Thymus (tissue), 14 donors: ENCODE measurements at places on chromosomes 16 and 17. TPM values are rescaled to one million over a fixed set of nuclear protein-coding genes. Genes with fewer than 3 reads are reported as not detected.

GRCh38 chr17:57259306-57259705, 3.0 kb downstream of the MSI2 start:
- H3K36me3 ChIP-seq, result peaks cover 9% of the 10 kb centered on the region
- peaks cover 19% of the 10 kb centered on the region for H3K4me1 ChIP-seq
- peak overlapping the region; percentile 79 for H3K4me3 ChIP-seq
- DNase-seq, result no peak

GRCh38 chr16:56866955-56867830, 2.2 kb downstream of the SLC12A3 start:
- no peaks in the 10 kb centered on the region for H3K4me1 ChIP-seq
- no peaks in the 10 kb centered on the region for H3K36me3 ChIP-seq
- H3K27ac ChIP-seq, result no peak overlapping the region
- H3K27me3 ChIP-seq, result no peaks in the 10 kb centered on the region
- no peak for DNase-seq
- H3K4me3 ChIP-seq, result no peak overlapping the region

GRCh38 chr16:67884-68789, 4.3 kb downstream of the RHBDF1 start:
- H3K36me3 ChIP-seq, result no peaks in the 10 kb centered on the region
- DNase-seq, result no peak
- no peaks in the 10 kb centered on the region for H3K4me1 ChIP-seq
- H3K27ac ChIP-seq, result no peak overlapping the region
- peaks cover 31% of the 10 kb centered on the region for H3K27me3 ChIP-seq

DNA sequence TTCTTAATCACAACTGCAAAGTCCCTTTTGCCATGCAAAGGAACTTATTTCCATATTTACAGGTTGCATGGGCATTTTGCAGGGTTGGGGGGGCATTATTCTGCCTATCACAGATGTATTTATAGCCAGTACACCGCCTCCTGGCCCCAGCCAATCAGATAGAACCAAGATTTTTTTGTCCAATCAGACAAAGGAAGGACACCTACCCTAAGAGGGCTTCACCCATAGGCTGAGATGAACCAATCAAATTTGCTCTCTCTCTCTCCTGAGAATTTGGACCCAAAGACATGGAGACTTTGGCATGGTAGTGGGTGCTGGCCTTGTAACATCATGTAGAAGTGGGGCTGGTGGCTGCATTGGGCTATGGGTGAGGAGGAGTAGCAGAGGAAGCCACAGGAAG, 3.9 kb upstream of the KCNG4 start:
- no peak overlapping the region for H3K4me3 ChIP-seq
- no peaks in the 10 kb centered on the region for H3K36me3 ChIP-seq
- peaks cover 13% of the 10 kb centered on the region for H3K27me3 ChIP-seq
- H3K4me1 ChIP-seq, result no peaks in the 10 kb centered on the region

DNA sequence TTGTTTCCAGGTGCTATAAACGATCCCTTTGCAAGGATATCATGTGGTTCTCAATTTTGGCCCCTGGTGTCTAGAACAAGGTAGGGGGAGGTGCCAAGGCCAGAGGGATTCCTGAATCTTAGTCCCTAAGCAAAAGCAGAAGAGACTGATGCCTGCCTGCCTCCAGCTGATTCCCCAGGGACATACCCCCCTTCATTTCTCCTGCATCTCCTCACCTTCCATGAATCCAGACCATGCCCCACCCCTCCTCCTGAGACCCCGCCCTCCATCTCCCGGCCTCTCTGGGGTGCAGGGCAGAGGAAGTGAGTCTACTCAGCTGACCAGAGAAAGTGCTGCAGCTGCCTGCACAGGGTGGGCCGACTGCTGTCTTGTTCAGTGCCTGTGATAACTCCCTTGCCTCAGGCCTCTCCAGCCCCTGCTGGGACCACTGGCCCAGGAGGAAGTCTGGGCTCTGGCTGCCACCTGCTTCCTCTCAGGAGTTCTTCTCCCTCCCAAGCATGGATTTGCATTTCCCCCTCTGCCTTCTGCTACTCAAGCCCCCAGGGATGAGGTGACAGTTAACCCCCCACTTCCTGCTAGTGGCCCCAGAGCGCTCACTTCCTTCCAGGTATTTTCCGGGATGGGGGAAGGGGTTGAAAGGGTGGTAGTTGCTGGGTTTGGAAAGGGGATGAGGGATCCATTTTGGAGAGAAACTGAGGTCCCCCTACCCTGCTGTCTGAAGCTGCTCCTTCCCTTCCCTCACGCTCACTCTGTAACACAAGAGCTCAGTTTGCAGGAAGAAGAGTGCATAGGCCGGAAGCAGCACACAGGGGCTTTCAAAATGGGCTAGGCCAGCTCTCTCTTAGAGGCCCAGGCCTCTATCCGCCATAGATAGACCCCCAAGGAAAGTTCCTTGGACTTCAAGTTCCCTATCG, 10.5 kb upstream of the TSPOAP1 start:
- DNase-seq, result peak; percentile 49
- H3K36me3 ChIP-seq, result peaks cover 28% of the 10 kb centered on the region
- H3K27ac ChIP-seq, result peak overlapping the region; percentile 100
- H3K4me1 ChIP-seq, result peaks cover 41% of the 10 kb centered on the region

GRCh38 chr17:15502369-15503112, 35.1 kb upstream of the CDRT4 start:
- H3K27me3 ChIP-seq, result no peaks in the 10 kb centered on the region
- H3K27ac ChIP-seq, result no peak overlapping the region
- H3K36me3 ChIP-seq, result no peaks in the 10 kb centered on the region
- peak; percentile 18 for DNase-seq

DNA sequence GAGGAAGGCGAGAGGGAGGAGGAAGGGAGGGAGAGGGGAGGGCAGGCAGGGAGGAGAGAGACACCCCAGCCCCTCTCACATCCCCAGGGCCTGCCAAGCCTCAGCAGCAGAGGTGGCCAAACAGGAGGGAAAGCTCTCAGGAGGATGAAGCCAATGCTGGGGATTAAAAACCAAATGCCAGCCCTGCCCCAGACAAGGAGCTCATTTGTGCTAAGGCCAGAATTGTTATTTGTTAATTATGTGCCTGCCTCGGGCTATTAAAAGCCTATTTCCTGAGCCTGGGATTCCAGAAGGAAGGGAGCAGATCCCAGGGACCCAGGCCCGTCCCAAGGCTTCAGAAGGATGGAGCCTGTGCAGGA, 27.9 kb upstream of the GINS2 start:
- H3K4me1 ChIP-seq, result no peaks in the 10 kb centered on the region
- no peaks in the 10 kb centered on the region for H3K36me3 ChIP-seq
- no peak overlapping the region for H3K4me3 ChIP-seq
- no peak overlapping the region for H3K27ac ChIP-seq

GRCh38 chr17:17752821-17753321, 71.6 kb downstream of the RAI1 start:
- peaks cover 9% of the 10 kb centered on the region for H3K36me3 ChIP-seq
- peak overlapping the region; percentile 53 for H3K4me3 ChIP-seq
- H3K4me1 ChIP-seq, result peaks cover 66% of the 10 kb centered on the region
- H3K27ac ChIP-seq, result peak overlapping the region; percentile 91
- no peak for DNase-seq

GRCh38 chr16:30692396-30693064, 6.4 kb upstream of the SRCAP start:
- H3K27me3 ChIP-seq, result no peaks in the 10 kb centered on the region
- no peak overlapping the region for H3K4me3 ChIP-seq
- H3K27ac ChIP-seq, result no peak overlapping the region
- no peak for DNase-seq

Gene CAVIN1
- 16.4 TPM for total RNA-seq

Gene NOS2
- total RNA-seq, result 0.33 TPM

Gene CDH8
- 0.61 TPM for total RNA-seq

Gene NPTX1
- total RNA-seq, result 8.3 TPM

Gene TPSG1
- not detected for total RNA-seq

Gene LIMD2
- total RNA-seq, result 202 TPM
